SW 1271 (cell line): ENCODE measurements at places on chromosomes 6 and 20.

DNA sequence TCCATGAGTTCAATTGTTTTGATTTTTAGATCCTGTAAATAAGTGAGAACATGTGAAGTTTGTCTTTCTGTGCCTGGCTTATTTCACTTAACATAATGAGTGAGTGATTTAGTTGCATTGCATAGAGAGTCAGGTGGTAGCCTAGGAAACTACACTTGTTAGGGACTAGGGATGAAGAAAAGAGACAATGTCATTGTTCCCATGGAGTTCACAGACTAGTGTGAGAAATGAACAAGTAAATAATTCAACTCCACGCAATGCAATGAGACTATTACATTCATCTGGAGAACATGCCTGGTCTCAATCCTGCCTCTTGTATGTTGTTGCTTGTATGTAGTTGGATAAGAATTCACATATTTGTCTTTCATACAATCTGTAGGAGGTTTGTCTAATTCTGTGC lies 76.3 kb upstream of the B3GAT2 start:
- DNase-seq: no peak

GRCh38 chr6:93323630-93324029 lies 95.7 kb downstream of the EPHA7 start:
- no peak for DNase-seq

DNA sequence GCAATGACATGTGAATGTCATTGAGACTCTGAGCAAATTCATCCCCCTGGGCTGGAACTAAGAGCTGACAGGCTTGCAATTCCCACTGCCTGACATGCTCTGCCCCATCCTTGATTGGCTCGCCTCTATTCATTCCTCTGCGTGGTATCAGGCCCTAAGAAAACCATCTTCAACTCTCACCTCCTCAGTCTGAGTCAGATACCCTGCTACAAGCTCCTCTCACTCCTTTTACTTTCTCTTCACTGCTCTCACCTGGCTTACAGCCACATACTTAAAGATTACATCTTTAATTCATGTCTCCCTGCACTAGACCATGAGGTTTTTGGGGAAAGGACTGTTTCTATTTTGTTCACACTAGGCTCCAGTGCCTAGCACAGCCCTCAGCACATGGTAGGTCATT lies 131.6 kb downstream of the KIF6 start:
- DNase-seq: no peak

- DNase-seq: no peak
Measured at GRCh38 chr20:2480381-2480780, 9.8 kb upstream of the SNRPB start.

DNA sequence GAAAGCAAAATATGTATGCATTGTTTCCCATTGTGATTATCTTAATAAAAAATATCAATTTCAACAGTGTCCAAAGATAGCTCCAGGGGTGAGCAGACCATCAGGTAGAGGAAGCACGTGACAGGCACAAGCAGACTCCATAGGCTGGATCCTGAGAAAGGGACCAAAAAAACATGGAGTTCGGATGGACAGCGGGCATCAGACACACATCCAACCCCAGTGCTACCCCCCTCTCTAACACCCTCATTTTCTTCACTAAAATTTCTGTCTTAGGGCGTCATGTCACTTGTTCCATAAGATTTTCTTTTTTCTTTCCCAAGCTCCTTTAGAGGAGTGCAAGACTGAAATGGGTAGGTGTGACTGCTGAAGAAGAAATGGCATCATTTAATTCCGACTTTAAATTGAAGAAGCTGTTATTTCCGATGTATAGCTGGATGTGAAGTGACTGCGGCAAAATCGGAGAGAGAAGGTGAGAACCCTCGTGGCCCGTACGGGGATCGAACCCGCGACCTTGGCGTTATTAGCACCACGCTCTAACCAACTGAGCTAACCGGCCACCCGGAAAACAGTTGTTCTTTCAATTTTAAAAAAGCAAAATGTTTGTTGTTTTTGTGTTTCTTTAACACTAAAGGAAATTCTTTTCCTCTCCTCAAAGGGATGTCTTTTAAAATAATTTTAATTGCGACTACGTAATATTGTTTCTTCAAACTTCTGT lies 10.3 kb upstream of the PRSS16 start:
- DNase-seq: peak; percentile 77

DNA sequence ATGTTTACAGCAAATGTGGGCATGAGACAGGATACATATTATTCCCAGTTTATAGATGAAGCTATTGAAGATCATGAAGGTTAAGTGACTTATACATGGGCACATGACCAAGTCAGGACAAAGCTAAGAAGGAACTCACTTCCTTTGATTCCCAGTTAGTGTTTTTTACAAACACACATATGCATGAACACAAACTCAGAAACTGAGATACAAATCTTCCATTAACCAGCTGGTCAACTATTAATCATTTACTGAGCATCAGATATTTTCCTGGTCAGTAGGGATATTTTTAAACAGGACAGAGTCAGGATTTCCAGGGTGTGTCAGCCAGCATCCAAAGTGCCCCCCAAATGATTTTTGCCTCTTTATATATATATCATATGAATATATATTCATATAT lies 222.2 kb downstream of the OGFRL1 start:
- DNase-seq: no peak

- no peak for DNase-seq
Measured at GRCh38 chr6:133314947-133315346, 73.8 kb downstream of the EYA4 start.

- DNase-seq: no peak
Measured at GRCh38 chr6:105781915-105782314, 304.2 kb upstream of the PRDM1 start.

DNA sequence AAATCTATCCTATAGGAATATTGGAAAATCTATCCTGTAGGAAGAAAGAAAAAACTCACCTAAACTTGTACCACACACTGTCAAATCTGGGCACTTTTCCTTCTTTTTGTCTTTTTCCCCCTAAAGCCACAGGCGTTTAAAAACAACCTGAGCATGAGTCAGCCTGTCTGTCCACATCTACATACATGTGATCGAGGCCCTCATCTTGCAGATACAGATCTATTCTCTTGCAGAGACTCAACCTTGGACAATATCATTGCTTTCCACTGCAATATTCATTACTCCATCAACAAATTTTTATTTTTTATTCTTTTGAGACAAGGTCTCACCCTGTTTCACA lies 95.9 kb upstream of the IYD start:
- DNase-seq: no peak

GRCh38 chr20:6122873-6123648 lies at the start of gene FERMT1:
TSS of gene FERMT1 (minus strand) at chr20:6123030. CDS start at chr20:6119554, 3,476 bp downstream.
- peak; percentile 40 for DNase-seq

- DNase-seq: no peak
Measured at GRCh38 chr20:49635166-49635565, 67.2 kb upstream of the PTGIS start.

GRCh38 chr6:99967052-99967451 lies 27.0 kb downstream of the MCHR2 start:
- no peak for DNase-seq

GRCh38 chr6:132511210-132511830 lies 1.6 kb downstream of the STX7 start:
- DNase-seq: no peak

- DNase-seq: no peak
Measured at GRCh38 chr6:167750956-167751358, 75.8 kb upstream of the AFDN start.

GRCh38 chr6:31651602-31652191 lies 764 bp downstream of the BAG6 start:
- DNase-seq: peak; percentile 83

DNA sequence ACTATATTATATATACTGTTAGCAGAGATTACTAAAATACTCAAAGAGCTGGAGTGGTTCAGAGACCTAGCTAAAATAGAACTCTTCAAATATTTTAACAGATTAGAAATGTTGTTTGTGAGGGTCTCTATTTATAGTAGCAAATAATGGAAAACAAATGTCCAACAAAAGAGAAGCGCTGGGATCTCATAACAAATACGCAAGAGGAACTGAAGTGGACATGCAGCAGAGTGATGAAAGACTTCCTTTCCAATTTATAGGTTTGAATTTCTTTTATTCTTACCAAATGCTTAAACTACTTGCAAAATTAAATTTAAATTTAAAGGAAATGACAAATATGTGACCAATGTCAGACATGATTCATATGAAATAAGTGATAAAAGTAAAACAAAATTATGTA lies 49.9 kb downstream of the PIGU start:
- DNase-seq: no peak

GRCh38 chr6:112639391-112639831 lies 292.3 kb downstream of the RFPL4B start:
- no peak for DNase-seq

DNA sequence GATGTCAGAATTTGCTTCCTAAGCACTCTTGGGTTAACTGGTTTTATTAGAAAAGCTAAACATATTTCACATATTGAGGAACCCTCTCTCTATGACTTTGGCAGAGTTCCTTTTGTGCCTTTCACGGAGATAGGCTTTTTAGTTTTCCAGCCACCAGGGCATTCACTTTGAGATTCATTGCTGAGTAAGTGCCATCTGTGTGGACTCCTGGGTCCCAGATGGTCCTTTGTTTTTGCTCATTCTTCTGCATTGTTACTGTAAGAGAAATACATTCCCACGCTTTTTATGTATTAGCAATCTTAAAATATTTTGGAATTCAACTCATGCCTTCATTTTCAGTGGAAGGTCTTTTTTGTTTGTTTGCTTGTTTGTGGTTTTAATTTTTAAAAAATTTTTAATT lies 76.3 kb upstream of the PHACTR2 start:
- DNase-seq: no peak
